ENCODE measurements at places on chromosomes 1 and 21.
A peak's percentile ranks its signal among the peaks of the same experiment; 100 is the strongest.

DNA sequence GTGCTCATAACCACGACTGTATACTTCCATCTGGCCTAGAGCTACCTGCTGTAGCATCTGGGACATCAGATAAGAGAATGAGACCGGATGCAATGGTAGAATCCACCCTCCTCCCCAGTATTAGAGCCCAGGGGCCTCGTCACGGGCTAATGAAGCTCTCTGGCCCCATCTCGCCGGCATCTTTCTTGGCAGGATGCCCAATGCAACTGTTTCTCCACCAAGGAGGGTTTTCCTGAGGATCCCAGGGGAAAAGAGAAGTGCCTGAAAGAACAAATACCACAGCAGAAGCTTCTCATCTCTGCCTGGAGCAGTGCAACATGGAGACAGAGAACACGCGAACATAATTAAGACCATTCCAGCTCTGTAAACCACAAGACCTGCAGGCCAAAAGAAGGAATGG lies 80.0 kb downstream of the VWA5B1 start:
- DNase-seq, result no peak

DNA sequence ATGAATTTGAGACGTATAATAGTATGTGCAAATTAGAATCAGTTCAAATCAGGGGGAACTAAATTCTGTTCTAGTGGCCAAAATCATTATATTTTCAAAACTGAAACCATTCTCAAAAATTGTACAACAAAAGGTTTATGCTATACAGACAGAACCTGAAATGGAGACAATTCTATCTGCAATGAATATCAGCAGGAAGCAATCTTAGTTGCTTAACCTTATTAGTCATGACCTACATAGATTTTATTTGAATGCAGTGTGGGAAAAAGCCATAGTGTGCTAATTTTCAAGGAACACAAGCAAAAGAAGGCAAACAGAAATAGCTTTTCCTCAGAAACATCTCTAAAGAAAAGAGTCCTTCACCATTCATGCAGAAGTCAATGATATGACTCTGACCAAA lies 6.5 kb downstream of the AK5 start:
- DNase-seq, result no peak

DNA sequence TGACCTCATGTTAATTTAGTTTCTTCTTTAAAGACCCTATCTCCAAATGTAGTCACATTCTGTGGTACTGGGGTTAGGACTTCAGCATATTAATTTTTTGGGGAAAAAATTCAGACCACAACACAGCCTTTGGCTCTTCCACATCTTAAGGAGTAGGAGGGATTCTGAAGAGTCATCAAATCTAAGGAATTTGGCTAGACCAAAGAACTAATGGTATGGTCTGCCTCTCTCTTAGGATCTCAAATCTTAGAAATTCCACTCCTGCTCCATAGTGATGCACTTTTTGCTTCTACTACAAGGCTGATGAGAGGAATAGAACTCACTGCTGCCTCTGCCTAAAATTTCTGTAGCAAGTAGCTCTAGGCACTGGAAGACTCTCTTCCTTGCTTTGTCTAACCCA lies 80.5 kb downstream of the NGF start:
- DNase-seq, result no peak

- DNase-seq, result no peak
Observed at GRCh38 chr1:77232829-77233228, 13.6 kb upstream of the PIGK start.

DNA sequence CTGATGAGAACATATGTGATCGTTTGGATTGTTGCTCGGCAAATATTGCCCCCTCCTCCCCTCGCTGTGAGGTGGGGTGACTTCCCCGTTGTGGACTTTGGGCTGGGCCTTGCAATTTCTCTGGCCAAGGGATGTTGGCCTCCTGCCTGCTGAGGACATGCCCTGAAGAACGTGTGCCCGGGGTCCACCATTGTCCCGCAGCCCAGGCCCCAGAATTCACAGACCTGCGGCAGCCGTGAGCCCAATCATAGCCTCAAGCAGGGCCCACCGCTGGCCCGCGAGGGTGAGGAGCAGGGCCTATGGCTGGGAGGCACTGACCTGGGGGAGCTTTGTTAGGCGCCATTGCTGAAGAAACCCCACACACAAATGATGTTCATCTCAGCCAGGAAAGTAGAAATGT lies 58.3 kb upstream of the ACTRT2 start:
- no peak for DNase-seq

- DNase-seq, result no peak
Observed at GRCh38 chr1:238677567-238677966, 708.8 kb upstream of the CHRM3 start.

DNA sequence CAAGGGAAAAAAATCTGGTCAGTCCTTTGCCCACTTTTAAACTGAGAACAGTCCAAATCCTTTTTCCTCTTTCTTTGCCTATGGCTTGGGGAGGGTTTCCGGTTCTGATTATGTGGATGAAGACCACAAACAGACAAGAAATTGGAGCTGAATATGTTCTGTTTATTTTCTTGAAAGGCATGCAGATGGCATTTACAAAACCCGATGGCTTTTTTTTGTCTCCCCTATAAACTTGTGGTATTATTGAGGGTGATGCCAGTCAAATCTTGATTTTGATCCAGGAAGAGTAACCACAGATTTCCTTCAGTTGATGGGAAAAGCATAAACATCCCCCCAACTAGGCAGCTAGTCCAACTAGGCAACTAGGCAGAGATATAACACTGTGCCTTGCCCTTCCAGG lies 38.9 kb downstream of the PLPP3 start:
- DNase-seq, result no peak

DNA sequence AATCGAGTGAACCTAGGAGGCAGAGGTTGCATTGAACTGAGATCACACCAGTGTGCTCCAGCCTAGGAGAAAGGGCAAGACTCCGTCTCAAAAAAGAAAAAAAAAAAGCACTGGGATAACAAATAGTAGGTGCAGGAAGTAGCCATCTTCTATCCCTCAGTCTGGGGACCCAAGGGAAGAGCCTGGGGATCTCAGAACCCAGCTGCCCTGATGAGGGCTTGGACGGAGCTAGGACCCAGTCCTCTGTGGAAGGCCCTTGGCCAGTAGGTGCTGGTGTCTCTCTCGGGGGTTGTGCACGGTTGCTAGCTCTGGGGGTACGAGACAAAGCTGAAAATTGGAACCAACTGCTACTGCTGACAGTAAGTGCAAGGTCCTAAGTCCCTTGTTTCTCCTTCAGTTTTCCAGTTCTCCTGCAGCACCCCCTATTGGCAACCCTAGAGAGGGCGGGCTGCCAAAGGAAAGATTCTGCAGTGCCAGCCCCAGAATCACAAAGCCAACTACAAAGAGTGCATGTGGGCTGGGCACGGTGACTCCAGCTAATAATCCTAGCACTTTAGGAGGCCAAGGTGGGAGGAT lies 57.6 kb upstream of the KIF1B start:
- peak; percentile 52 for DNase-seq

DNA sequence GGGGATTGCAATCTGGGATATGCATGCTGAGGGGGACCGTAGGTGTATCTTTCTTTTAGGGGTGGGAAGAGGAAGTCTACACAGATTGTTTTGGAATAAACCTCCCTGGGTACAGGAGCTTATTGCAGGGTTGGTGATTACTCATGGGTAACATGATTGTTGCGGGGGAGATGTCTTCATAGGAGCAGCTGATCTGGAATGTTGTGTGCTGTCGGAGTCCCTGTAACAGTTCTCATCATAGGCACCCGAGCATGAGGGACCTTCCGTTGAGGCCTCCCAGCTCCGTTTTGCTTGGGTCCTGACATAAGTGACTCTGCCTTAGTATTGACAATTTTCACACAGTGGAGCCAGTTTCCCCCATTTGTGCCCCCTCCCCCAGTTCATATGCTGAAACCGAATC lies 4.2 kb upstream of the PRXL2B start:
- no peak for DNase-seq

DNA sequence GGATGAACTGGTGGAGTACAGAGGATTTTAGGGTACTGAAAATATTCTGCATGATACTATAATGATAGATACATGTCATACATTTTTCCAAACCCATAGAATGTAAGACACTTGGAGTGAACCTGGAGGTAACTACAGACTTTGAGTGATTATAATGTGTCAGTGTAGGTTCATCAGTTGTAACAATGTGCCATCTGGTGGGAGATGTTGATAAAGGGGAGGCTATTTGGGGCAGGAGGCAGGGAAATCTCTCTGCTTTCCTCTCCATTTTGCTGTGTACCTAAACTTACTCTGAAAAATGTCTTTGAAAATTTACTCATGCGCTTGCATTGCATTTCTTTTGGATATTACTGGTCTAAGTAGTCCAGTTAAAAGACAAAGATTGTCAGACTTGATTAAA lies 35.2 kb downstream of the PTBP2 start:
- DNase-seq, result no peak
